ENCODE measurements at places on chromosomes 16 and 17.

DNA sequence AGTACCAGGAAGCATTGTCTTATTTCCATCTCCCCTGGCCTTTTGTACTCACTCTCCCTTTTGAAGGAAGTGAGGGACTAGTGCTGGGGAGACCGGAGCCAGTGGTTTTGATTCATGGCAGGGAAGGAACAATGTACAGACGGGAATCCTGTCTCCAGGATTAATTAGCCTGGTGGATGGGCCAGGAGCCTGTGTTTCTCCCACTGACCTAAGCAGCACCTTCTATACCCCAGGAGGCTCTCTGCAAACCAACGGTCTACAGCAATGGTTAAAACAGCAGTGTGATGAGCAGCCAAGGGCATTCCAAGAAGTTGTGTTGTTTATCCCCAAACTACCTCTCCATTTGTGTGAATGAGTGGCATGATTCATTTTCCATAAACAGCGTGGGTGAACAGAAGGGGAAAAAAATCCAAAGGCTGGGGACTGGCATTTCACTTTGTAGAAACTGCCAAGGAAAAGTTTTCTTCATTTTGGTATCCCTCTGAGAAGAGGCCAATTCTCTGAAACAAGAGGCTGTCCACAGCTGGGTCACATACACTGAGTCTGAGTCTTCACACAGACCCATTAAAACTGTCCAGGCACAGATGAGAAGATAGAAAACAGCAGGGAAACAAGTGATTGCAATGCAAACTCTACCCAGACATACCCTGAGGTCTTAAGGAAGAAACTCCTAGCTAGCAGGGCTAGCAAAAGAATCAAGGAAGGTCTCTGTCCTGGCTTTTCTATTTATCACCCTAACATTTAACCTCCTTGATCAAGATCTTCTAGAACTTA is 18.1 kb downstream of the ANKFN1 start:
- DNase-seq: no peak

GRCh38 chr17:5980941-5981340 is 89.2 kb upstream of the WSCD1 start:
- DNase-seq: no peak

DNA sequence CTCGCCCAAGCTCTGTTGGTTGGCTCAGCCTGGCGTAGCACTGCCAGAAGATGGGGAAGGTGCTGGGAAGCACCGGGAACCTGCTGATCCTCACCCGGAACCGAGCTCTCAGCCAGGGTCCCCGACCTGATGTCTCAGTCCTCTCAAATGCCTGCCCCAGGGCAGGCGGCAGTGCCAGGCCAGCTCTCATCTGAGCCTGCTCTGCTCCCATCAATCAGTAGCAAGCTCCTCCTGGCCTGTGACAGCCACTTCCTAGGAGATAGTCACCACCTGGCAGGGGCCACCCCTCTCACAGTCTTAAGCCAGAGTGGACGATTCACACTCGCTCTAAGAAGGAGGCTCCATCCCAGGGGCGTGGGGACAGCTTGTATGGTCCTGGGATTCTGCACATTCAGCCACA is 62.0 kb downstream of the ENGASE start:
- DNase-seq: no peak

- no peak for DNase-seq
These were observed 2.9 kb upstream of the KANSL1 start for GRCh38 chr17:46195939-46196716.

DNA sequence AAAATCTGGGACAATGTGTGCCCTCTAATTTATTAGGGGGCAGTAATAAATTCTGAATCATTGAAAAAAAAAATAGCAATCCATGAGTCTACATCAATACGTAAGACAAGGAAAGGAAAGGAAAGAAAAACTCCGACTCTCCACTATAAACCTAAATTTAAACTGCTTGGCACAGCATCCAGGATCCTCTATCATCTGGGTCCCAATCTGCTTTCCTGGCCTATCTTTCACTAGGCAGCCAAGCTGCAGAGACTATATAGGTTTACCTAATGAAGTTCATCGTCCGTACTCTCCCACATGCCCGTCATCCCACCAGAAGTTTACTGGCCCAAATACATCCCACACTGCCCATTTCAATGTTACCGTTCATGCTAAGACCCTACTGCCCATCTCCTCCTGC is 179.2 kb downstream of the PARN start:
- DNase-seq: no peak

- no peak for DNase-seq
These were observed 117.0 kb downstream of the ZNF778 start for GRCh38 chr16:89334461-89334860.

DNA sequence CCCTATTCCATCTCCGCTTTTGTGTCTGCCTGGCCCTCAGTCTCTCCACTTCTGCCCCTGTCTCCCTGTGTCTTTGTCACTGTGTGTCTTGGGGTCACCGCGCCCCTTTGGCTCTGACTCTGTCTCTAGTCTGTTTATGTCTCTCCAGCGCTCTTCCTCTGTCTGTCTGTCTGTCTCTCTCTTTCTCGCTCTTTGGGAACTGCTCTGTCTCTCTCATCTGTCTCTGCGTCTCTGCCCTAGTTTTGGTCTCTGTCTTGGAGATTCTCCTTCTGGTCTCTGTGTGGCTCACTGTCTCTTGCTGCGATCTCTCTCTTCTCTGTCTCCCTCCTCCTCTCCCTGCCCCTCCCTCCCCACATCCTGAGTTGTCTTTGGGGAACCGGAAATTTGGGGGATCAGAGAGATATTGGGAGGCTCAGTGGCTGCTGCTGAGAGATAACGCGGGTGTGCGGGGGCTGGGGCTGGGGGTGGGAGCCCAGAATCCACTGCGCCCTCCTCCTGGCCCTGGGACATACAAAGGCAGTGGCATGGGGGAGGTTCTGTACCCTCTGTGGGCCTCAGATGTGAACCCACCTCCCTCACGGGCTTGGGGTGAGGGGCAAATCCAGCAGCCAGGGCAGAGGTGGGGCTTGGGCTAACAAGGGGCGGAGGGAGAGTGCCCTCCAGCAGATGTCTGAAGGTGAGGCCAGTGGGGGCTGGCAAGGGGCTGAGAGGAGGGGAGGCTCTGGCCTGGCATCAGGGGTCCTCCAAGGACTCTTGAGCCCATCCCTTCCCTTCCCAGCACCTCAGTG is 24.4 kb downstream of the LAT start:
- no peak for DNase-seq

DNA sequence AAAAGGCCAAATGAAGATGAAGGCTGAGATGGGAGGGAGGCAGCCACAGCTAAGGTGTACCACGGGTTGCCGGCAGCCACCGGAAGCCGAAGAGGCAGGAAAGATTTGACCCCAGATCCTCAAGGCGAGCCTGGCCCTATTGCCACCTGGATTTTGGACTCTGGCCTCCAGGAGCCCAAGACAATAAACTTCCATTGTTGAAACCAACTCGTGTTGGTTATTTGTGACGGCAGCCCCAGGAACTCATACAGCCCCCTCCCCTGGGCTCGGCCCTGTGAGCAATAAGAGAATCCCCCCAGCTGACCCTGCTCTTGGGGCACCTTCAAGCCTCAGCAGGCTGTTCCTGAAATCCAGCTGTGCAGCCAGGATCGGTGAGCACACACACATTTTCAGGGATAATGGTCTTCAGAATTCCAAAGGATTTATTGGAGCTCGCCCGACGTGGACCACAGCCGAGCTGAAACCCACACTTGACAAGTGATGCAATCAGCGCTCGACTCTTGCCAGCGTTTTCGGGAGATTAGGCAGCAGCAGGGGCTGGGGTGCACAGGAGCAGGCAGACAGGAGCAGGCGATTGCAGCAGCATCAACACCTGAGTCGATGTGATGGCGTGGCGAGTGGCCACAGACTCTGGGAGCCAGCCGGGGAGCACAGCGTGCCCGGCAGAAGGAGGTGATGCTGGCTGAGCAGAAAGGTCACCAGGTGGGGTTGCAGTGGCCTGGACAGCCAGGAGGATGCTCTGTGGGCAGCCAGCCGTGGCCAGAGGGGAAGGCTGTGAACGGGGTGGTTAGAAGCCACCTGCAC is 22.4 kb upstream of the CBX4 start:
- no peak for DNase-seq

- DNase-seq: no peak
These were observed 2.9 kb downstream of the ATP6V0C start for GRCh38 chr16:2516391-2517240.

GRCh38 chr16:88816736-88817535 is 5.2 kb upstream of the APRT start:
- no peak for DNase-seq

GRCh38 chr16:11202260-11203091 is 53.5 kb downstream of the SOCS1 start:
- DNase-seq: no peak

GRCh38 chr16:66278111-66278531 is 88.4 kb upstream of the CDH5 start:
- DNase-seq: no peak

DNA sequence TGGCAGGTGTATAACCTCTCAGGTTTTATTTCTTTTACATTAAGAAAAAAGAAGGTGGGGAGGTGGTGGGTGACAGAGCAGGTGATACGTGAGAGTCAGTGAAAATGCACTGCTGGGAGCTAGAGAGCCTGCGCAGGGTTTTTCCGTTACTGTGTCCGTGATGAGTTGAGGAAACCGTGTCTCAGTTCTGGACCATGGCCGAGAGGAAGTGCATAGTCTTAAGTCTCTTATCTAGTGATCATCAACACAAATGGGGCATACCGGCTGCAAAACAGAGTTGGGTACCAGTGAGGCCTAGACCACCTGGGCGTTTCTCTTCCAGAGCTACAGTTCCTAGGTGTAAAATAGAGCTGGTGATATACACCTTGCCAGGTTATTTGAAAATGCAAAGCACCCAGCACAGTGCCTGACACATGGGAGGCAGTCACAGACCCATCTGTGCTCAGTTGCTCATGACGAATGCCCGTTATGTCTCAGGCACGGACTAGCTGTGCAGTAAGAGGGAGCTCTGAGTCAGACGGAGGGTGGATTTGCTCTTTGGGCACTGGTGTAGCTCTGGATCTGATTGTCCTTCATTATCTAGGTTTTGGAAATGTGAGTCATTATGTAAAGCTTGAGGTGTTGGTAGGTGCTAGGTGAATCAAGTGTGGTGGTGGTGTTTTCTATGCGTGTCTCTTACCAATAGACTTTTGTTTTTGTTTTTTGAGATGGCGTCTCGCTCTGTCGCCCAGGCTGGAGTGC is 60.9 kb downstream of the RPTOR start:
- DNase-seq: no peak

DNA sequence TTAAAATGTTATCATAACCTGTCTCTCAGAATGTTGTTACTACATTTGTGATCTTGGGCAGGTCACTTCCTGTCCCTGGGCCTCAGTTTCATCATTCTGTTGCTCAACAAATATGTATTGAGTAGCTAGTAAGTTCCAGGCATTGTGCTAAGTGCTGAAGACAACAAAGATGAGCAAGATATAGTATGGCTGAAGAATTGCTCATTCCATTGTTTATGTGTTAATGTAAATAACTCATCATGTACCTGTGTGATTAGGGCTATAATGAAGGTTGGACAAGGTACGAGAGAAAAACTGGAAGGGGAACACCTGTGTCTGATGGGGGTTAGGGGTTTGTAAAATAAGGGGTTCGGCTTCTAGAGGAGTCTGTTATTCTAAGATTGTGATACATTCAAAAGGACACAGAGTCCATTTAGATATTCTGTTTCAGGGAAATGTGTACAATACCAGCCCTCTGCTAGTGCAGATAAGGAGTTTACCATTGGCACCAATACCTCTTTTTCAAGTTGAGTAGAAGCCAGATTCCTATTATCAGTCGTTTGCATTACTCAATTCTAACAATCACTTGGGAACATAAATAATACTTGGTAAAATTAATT is 20.0 kb downstream of the TUBG1 start:
- no peak for DNase-seq

- peak; percentile 93 for DNase-seq
These were observed at the start of gene ZNF652 for GRCh38 chr17:49361902-49362722. ZNF652 (minus strand) TSS chr17:49362250; CDS start chr17:49317725, 44,525 bp downstream.

DNA sequence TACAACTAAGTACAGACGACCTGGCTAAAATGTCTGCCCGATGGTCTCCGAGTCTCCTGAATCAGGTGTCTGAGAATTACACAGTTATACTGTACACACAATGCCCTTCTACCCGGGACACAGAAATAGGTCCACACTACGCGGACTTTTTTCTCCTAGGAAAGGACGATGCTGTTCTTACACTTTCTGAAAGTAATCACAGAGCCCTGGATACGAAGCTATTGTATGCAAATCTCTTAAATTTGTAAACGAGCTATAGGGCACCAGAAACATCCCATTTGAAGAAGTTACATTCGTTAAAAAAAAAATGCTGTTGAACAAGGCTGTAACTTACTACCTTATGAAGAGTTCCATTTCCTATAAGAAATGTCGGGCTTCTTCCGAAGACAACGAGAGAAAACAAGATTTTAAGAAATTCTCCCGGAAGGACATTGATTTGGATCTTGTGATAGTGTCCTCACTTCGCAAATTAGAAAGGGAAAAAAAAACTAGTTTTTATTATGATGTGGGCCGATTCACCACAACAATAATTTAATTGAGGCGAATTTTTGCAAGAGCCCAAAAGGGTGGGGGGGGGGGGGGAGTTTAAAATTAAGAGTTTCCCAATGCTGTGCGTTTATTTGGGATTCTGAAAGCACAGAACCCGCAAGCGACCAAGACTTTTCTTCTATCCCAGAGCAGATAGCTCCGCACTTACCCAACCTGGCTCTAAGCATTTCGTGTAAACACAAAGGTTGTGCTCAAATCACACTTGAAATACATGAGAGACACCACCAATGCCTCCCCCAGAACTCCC is 1.5 kb upstream of the SOX9 start:
- no peak for DNase-seq

DNA sequence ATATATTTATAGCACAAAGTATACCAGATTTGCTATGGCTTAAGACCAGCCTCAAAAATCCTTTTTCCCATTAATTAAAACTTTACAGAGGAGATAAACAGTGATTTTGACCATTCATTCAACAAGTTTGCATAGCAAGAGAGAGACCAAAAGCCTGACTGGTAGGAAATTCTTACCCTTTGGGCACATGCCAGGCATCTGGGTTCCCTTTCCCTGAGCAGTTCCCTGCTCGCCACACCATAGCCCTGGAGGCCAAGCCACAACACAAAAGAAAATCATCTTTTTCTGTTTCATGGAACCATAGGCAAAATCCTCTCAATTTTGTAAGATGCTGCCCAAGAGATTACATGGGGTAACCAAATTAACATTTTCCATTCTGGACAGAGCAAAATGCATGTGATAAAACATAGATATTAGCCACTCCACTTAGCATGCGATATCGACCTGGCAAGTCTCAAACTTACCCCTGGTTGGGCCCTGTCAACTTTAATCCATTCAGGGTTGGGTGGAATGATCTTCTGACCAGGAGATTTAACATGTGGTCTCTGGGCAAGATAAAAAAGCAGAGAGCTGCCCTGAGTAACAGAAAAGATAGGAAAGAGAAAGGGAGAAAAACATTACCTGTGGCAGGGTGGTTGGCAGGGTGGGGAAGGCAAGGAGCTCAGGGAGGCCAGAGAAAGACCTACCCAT is 57.6 kb upstream of the B4GALNT2 start:
- DNase-seq: no peak

- no peak for DNase-seq
These were observed 61.7 kb downstream of the MYH13 start for GRCh38 chr17:10311131-10311530.

DNA sequence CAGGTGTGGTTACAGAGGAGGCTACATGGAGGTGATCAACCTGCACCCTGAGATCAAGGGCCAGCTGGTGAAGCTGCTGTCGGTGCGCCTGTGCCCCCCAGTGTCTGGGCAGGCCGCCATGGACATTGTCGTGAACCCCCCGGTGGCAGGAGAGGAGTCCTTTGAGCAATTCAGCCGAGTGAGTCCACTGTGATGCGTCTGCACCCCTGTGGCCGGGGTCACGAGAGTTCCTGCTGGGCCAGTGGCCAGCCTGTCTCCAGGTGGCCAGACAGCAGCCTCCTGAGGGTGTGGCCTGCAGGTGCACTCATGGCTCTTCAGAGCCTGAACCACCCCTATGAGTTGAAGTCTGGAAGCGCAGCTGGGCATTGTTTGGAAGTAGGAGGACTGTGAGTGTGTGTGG is 38.1 kb downstream of the GPT2 start:
- DNase-seq: no peak

All from NCI-H1092 (cell line).